ENCODE measurements at places on chromosomes 5 and 9.

DNA sequence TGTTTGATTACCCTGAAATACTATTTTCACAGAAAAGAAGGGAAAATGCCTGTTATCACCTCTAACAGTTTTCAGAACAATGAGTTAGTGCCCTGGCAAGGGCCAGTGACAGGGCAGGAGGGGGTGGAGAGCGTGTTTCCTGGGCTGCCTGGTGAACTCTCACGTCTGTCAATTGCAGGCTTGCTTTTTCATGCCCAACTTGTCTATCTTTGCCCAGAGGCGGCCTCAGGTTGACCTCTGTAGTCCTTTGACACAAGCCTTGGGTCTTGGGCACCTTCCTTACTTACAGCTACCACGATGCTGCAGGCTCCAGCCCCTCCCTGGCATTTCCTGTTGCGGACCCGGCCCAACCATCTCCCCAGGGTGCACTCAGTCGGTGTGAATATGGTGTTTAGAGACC lies 2.2 kb upstream of the CEL start:
- DNase-seq, result no peak

- DNase-seq, result no peak
These were observed 74.5 kb downstream of the MVB12B start for GRCh38 chr9:126401107-126401506.

DNA sequence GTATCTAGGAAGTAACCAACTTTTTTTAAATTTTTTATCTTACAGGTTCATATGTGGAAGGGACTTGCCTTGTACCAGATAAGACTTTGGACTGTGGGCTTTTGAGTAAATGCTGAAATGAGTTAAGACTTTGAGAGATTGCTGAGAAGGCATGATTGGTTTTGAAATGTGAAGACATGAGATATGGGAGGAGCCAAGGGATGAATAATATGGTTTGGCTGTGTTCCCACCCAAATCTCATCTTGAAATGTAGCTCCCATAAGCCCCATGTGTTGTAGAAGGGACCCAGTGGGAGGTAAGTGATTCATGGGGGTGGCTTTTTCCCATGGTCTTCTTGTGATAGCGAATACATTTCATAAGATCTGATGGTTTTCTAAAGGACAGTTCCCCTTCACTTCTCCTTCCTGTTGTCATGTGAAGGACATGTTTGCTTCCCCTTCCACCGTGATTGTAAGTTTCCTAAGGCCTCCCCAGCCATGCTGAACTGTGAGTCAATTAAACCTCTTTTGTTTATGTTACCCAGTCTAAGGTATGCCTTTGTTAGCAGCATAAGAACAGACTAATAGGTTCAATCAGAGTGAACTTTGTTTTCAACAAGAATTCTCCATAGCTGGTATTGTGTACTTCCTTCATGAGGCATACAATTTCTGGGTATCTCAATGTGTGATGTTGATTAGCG lies 535.6 kb upstream of the MEF2C start:
- no peak for DNase-seq

DNA sequence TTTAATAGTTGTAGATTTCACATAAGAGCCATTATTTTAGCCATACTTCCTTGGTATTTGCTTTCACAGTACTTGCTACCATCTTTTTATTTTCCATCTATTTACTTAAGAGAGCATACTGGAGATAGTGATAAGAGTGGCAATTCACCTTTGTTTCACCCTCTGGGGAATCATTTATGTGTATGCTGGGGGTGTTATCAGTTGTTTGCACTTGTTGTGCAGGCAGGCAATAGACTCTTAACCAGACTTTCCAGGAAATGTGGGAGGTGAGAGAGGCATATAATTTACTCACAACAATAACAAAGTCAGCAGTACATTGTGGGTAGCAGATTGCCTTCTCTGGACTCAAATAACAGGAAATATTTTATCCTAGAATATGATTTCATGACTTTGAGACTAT lies 1018.3 kb downstream of the CDH12 start:
- DNase-seq, result no peak

- DNase-seq, result no peak
These were observed 75.4 kb downstream of the SLC38A9 start for GRCh38 chr5:55636683-55637082.

- DNase-seq, result no peak
These were observed 108.9 kb downstream of the PAM start for GRCh38 chr5:102863764-102864560.

GRCh38 chr5:56012281-56012963 lies 17.7 kb upstream of the IL6ST start:
- DNase-seq, result no peak

- no peak for DNase-seq
These were observed 52.0 kb upstream of the ABL1 start for GRCh38 chr9:130782886-130783530.

GRCh38 chr9:27474305-27474704 lies 49.8 kb upstream of the IFNK start:
- DNase-seq, result no peak

- no peak for DNase-seq
These were observed 68.3 kb downstream of the SMARCA2 start for GRCh38 chr9:2083479-2083878.

- DNase-seq, result no peak
These were observed 127.6 kb downstream of the GADD45G start for GRCh38 chr9:89732295-89732938.

- no peak for DNase-seq
These were observed 27.1 kb upstream of the TLE1 start for GRCh38 chr9:81716409-81716808.

- no peak for DNase-seq
These were observed 6.3 kb downstream of the PDCL start for GRCh38 chr9:122822056-122822455.

- DNase-seq, result no peak
These were observed 35.1 kb upstream of the ORM1 start for GRCh38 chr9:114287763-114288192.

DNA sequence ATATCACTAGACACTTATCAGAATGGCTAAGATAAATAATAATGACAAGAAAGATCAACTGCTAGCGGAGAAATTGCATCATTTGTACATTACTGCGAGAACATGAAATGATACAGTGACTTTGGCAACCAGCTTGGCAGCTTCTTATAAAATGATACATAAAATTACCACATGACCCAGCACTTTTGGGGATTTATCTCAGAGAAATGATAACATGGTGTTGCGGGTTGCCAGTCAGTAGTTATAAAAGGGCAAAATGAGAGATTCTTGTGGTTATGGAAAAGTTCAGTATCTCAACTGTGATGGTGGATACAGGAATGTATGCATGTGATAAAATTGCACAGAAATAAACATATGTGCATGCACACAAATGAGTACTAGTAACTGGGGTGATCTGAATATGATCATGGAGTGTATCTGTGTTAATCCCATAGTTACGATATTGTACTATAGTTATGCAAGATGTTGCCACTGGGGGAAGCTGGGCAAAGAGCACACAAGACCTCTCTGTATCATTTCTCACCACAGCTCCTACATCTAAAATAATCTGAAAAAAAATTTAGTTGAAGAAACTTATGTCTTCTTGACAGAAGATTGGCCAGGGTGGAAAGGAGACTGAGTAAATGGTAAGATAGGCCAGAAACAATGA lies 128.9 kb downstream of the NXNL2 start:
- no peak for DNase-seq

DNA sequence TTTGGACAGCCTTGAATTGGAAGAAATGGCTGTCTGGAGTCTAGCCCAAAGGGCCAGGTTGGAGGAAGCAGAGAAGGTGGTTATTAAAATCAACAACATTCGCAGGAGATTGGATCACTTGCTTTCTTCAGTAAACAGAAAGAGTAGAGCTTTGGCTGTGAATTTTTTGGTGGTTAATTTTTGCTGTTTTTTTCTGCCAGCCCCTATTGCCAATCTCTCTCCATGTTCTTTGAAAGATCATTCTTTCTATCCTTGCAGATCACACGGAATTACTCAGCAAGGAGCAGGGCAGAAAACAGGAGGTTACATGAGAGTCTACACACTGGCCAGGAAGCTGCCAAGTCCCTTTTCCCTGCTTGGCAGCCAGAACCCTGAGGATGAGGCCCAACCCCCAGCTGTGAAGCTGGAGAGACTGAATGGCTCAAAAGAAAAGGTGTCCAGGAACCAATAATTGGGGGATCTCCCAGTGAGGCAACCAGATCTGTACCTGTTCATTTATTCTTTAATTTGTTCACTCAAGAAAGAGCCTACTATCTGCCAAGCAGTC lies 13.0 kb downstream of the GLRX start:
- no peak for DNase-seq

DNA sequence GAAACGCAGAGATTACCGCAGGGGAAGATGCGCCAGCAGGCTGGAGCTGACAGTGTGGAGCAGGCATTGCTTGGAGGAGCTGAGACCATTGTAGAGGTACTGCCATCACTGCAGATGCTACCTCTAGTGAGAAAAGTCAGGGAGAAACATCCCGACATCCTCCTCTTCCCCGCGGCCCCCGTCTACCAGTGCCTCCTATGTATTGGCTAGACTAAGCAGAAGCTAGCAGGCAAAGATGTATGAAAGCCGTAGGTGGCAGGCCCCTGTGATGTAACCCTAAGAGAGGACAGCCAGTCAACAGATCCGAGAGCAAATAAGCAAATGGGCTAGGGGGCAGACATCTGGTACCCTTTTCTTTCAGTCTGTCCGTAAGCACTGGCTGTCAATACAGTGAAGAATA lies 115.5 kb upstream of the ACTBL2 start:
- DNase-seq, result no peak

GRCh38 chr9:135081731-135082130 lies 5.7 kb upstream of the OLFM1 start:
- DNase-seq, result no peak

DNA sequence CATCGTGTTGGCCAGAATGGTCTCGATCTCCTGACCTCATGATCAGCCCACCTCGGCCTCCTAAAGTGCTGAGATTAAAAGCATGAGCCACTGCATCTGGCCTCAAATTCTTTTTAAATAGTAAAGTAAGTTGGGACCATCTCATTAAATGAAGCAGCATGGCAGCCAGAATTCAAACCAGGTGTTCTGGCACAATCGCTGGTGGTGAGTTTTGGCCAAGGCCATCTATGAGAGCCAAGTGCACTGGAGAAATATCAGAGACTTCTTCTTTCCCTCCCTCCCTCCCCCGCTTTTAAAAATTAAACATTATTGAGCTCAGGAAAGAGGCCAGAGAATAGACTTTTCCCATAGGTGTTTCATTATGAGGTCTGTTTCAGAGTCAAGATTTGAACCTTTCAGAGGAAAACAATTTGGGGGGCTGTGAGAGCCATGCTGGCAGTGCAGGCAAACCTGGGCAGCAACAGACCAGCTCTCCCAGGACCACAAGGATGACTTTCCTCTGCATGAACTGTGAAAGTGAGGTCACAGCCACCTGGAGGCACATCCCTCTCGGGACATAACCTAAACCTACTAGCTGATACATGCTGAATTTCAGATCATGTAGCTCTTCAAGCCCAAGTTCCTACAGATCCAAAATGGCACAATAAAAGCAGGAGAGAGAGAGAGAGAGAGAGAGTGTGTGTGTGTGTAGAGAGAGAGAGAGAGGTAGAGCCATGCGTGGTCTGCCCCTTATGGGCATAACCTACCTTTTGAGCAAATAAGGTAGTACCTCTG lies 94.6 kb upstream of the DMRT1 start:
- no peak for DNase-seq

DNA sequence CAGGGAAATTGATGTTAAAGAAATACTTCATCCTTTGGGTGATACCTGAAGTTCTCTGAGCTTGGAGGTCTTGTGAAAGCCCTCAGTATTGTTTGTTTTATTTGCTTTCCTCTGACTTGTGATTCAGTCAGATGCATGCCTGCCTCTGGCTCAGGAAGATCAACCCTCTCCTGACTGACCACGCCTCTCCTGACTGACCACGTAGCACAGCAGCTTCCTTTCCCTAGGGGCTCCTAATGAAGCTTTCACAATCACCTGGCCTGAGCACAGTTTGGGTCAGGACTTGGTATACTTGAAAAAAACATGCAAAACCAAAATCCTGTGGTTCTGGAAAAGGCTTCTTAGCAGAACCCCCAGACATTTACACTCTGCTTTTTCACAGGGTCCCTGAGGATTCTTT lies 3.8 kb downstream of the TGFBI start:
- DNase-seq, result no peak

GRCh38 chr5:132680780-132681475 lies 7.1 kb downstream of the IL4 start:
- no peak for DNase-seq

DNA sequence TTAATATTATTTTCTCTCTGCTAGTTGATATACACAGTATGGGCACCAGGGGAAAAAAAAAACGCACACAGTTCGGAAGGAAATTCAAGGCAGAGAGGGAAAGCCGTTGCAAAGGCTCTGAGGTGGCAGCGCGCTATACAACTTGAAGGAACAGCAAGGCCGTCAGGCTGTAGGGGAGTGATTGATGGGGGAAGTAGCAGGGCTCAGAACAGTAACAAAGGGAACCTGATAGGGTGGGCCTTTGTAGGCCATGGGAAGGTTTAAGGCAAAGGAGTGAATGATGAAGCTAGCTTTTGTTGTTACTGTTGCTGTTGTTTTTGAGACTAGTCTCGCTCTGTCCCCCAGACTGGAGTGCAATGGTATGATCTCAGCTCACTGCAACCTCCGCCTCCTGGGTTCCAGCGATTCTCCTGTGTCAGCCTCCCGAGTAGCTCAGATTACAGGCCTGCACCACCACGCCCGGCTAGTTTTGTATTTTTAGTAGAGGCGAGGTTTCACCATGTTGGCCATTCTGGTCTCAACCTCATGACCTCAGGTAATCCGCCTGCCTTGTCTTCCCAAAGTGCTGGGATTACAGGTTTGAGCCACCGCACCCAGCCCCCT lies 27.0 kb downstream of the AQP7 start:
- no peak for DNase-seq

DNA sequence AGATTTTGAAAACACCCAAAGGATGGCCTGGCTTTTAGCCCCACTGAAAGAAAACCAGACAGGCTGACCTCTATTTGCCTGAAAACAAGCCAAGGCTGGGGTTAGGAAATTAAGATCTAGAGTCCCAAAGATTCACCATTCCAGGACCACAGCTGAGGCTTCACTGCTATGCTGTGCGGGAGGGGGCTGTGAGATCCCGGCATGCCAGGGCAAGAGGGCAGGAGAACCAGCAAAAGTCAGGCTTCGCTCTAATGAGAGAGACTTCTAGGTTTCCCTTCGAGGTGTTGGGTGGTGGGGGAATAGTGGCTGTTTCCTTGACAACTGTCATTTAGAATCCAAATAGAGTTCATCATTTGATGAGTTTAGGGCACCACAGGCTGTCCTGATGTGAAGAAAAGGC lies 152.9 kb upstream of the NFIB start:
- no peak for DNase-seq

- no peak for DNase-seq
These were observed 325.5 kb downstream of the ZNF608 start for GRCh38 chr5:124420952-124421351.

GRCh38 chr9:84755380-84755779 lies 85.9 kb downstream of the NTRK2 start:
- no peak for DNase-seq

- no peak for DNase-seq
These were observed 32.3 kb downstream of the TMEM167A start for GRCh38 chr5:83044926-83045325.

GRCh38 chr5:142221091-142221860 lies 103.5 kb downstream of the SPRY4 start:
- DNase-seq, result no peak

GRCh38 chr9:37429441-37430285 lies 7.2 kb downstream of the GRHPR start:
- DNase-seq, result no peak
